ENCODE measurements at places on chromosomes 13 and 19.

DNA sequence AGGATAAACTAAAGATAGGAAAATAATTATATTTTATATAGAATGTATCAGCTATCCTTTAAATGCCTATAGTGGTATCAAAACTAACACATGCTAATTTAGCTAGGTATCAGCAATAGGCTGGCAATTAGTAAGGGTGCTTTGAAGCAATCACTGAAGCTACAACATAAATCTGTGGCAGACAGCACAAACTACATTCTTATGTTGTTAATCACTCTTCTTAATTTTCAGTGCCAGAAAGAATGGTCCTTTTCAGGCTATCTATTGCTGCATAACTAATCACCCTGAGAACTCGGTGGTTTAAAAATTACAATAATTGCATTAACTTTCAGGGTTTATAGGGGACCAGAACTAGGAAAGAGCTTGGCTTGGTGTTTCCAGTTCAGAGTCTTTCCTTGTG lies 963.1 kb downstream of the EFNB2 start:
- DNase-seq = no peak

GRCh38 chr13:98468361-98468760 lies 108.5 kb downstream of the STK24 start:
- DNase-seq = no peak

DNA sequence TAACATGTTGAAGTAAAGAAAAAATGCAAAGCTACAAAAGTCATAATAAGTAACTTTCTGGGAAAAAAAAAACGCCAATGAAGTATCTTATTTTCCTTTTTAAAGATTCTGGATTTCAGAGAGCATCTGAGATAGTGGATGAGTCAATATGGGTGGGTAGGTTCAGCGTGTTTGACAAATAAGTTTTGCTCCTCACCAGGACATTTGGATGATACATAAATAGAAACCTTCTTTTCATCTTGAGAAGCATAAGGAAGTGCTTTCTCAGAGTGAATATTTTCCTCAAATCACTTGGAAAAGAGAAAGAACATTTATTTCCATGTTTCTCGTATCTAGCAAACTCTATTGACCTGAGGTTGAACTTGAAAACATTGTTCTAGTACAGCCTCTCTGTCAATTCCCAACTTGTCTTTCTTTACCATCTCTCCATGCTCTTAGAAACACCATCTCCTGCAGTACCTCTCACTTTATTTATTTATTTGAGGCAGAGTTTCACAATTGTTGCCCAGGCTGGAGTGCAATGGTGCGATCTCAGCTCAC lies 463.2 kb downstream of the KLF5 start:
- no peak for DNase-seq

DNA sequence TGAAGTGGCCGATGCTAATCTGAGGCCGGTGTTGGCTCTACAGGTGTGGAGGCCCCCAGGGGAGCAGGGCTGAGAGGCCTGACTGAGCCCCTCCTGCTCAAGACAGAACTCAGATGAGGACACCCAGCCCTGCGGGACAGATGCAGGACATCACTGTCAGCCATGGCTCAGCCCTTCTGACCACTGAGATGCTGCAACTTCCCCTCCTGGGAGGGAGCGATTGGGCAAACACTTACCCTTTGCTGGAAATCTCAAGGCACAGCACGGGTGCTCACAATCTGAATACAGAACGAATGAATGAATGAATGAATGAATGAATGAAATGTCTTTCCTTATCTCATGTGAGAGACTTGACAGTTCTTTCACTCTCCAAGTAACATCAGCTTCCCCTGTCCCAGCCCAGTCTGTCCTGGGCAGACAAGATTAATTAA lies 3.5 kb upstream of the SIGLEC7 start:
- DNase-seq = no peak

DNA sequence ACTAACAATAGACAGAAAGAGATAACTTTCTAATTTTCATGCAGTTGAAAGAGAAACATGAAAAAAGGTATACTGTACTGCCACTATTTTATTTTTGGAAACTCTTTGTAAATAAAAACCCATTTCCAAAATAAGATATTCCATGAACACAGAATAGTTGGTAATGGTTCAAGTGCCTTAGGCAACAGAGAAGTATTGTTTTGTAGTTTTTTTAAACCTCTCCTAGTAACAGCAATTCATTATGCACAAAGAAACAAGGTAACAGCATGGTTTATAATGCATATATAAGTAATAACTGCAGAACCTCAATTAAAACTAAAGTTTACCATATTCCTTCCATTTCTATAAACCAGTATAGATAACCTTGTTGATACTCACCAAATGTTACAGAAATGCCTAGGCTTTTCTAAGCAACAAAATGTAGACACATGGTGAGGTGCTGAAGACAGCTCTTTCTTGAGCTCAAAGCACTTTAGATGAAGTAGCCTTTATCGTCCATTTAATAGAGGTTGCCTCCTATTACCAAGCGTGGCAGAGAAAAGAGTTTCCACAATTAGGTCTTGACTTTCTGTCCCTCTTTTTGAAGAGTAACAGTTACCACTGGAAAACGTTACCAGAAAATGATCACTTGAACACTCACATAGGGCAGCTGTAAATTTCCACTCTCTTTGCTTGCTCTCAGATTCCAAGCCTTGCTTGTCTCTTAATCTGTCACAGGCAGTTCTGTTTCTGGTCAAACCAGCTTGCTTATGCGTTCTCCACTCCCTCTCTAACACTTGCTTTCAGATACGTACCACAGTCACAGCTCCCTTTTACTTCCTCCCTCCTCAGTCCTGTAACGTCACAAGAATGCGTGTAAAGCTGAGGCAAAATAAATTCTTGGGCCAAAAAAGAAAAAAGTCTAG lies 42.9 kb downstream of the CAB39L start:
- DNase-seq = no peak

GRCh38 chr13:51771418-51772104 lies 32.4 kb downstream of the DHRS12 start:
- no peak for DNase-seq

GRCh38 chr13:98239162-98240076 lies 62.4 kb upstream of the RNF113B start:
- no peak for DNase-seq

Data from CD4-positive, alpha-beta T cell treated with Interleukin-15 for 4 hours (primary cell).